Esophagus squamous epithelium (tissue), 5 donors: ENCODE measurements at places on chromosomes 1 and 21.

DNA sequence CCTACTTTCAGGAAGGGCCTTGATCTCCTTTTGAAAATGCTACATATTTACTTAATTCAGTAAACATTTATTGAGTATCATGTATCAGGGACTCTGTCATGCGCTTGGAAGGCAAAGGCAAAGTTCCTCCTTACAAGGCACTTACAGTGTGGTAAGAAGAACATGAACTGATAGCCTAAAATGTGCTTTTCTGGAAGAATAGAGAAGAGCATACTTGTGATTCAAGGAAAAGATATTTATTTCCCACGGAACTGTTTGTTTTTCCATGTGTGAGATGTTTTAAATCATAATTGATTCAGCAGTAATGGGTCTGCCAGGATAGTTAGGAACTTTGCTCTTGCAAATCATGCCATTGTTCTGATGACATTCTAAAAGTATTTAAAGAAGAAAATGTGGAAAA lies 110.1 kb upstream of the ZNHIT6 start:
- H3K4me1 ChIP-seq = no peaks in the 10 kb centered on the region
- no peaks in the 10 kb centered on the region for H3K36me3 ChIP-seq
- no peaks in the 10 kb centered on the region for H3K27me3 ChIP-seq
- H3K27ac ChIP-seq = no peak overlapping the region

DNA sequence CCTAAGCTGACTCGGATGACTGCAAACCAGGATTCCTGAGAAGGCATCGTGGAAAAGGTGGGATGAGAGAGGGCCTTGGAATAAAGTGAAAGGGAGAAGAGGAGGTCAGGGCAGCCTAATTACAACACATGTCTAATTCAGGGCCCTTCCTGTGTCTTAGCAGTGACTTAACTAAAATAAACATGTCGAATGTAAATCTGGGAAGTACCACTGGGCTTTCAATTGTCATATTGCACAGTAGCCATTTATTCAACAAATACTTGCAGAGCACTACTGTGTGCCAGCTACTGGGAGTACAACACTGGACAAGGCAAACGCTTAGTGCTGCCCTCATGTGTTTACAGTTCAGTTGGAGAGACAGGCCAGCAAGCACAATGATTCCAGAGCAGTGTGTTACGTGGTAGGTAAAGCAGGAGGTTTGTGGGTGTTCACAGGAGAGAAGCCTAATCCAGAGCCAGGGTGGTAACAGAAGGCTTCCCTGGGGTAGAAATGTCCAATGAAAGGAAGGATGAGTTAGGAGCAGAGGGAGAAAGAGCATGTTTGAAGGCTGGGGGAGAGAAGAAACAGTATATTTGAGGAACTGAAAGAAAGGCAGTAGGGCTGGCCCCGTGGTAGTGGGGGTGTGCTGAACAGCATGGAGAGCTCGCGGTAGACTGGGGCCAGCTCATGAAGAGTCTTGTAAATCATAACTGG lies 38.0 kb upstream of the RASAL2 start:
- no peak overlapping the region for H3K4me3 ChIP-seq
- H3K27ac ChIP-seq = peak overlapping the region; percentile 18
- H3K4me1 ChIP-seq = peaks cover 76% of the 10 kb centered on the region
- no peak for DNase-seq
- no peaks in the 10 kb centered on the region for H3K27me3 ChIP-seq
- no peaks in the 10 kb centered on the region for H3K36me3 ChIP-seq

GRCh38 chr1:229280921-229281320 lies 10.0 kb downstream of the RAB4A start:
- H3K4me3 ChIP-seq = no peak overlapping the region
- H3K36me3 ChIP-seq = no peaks in the 10 kb centered on the region
- DNase-seq = no peak
- H3K27ac ChIP-seq = no peak overlapping the region

- peaks cover 22% of the 10 kb centered on the region for H3K4me1 ChIP-seq
- H3K4me3 ChIP-seq = no peak overlapping the region
- no peak for DNase-seq
- H3K27me3 ChIP-seq = no peaks in the 10 kb centered on the region
- peak overlapping the region; percentile 44 for H3K27ac ChIP-seq
- H3K36me3 ChIP-seq = no peaks in the 10 kb centered on the region
Measured at GRCh38 chr1:206714331-206715058, 29.8 kb downstream of the MAPKAPK2 start.

DNA sequence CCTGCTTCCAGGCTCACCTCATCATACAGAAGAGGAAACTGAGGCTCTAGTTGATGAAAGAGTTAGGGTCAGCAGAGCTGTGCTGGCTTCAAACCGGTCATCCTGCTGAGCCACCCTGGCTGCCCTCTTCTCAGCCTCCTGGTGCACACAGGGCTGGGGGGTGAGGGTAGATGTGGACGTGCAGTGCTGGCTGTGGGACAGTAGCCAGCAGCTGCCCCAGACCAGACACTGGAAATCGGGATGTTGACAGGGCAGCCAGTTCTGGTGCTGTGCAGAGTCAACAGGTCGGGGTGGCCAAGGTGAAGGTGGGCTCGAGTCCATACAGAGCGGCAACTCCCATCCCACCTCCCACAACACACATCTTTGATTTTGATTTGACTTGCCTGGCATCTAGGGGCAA lies 1.5 kb upstream of the CLCNKA start:
- peaks cover 12% of the 10 kb centered on the region for H3K4me1 ChIP-seq
- DNase-seq = no peak
- no peaks in the 10 kb centered on the region for H3K36me3 ChIP-seq
- H3K4me3 ChIP-seq = no peak overlapping the region
- no peaks in the 10 kb centered on the region for H3K27me3 ChIP-seq

GRCh38 chr1:207362962-207363860 lies 41.7 kb downstream of the CD55 start:
- H3K27ac ChIP-seq = no peak overlapping the region
- H3K36me3 ChIP-seq = peaks cover 34% of the 10 kb centered on the region
- no peak overlapping the region for H3K4me3 ChIP-seq

GRCh38 chr1:33032126-33032869 lies 4.4 kb downstream of the AK2 start:
- H3K27ac ChIP-seq = no peak overlapping the region
- peaks cover 16% of the 10 kb centered on the region for H3K4me1 ChIP-seq
- no peaks in the 10 kb centered on the region for H3K27me3 ChIP-seq
- DNase-seq = no peak
- no peak overlapping the region for H3K4me3 ChIP-seq

DNA sequence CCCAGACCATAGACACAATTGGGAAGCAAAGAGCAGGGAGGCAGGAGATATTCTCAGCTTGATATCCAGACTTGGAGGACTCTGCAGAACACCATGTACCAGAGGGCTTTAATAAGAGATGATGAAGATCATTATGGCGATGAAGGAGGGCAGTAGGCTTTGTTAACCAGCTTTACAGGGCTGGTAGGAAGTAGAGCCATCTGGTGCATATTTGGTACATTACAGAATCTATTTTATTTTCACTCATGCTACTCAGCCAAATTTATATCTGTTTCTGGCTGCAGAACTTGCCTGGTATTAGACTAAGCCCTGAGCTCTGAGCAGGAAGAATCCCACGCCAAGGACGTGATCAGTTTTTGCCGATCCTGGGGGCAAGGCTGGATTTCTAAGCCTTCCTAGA lies 61.8 kb upstream of the SYT6 start:
- peaks cover 7% of the 10 kb centered on the region for H3K4me1 ChIP-seq
- no peak overlapping the region for H3K4me3 ChIP-seq
- H3K27me3 ChIP-seq = peaks cover 7% of the 10 kb centered on the region
- no peak for DNase-seq
- no peak overlapping the region for H3K27ac ChIP-seq
- H3K36me3 ChIP-seq = no peaks in the 10 kb centered on the region

GRCh38 chr1:86828024-86828423 lies 85.9 kb downstream of the SELENOF start:
- H3K4me3 ChIP-seq = no peak overlapping the region
- no peak for DNase-seq
- no peak overlapping the region for H3K27ac ChIP-seq
- no peaks in the 10 kb centered on the region for H3K36me3 ChIP-seq
- no peaks in the 10 kb centered on the region for H3K4me1 ChIP-seq
- H3K27me3 ChIP-seq = no peaks in the 10 kb centered on the region

DNA sequence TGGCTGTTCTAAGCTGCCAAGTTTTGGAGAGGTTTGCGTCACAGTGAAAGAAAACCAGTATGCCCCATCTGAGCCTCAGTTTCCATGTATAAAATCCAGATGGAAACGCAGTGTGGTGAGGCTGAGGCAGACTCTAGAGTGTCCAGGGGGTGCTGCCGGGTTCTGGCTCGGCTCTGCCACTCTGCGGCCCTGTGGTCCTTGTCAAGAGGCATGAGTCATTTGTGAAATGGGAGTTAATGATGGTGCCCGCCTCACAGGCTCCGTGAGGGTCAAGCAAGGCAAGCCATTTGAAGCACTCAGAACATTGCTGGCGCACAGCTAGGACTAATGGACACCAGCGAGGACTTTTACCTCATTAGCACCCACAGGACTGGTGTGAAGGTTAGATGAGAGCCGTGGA lies 214.3 kb downstream of the PTPRU start:
- no peaks in the 10 kb centered on the region for H3K4me1 ChIP-seq
- H3K36me3 ChIP-seq = no peaks in the 10 kb centered on the region
- H3K4me3 ChIP-seq = no peak overlapping the region
- no peaks in the 10 kb centered on the region for H3K27me3 ChIP-seq

DNA sequence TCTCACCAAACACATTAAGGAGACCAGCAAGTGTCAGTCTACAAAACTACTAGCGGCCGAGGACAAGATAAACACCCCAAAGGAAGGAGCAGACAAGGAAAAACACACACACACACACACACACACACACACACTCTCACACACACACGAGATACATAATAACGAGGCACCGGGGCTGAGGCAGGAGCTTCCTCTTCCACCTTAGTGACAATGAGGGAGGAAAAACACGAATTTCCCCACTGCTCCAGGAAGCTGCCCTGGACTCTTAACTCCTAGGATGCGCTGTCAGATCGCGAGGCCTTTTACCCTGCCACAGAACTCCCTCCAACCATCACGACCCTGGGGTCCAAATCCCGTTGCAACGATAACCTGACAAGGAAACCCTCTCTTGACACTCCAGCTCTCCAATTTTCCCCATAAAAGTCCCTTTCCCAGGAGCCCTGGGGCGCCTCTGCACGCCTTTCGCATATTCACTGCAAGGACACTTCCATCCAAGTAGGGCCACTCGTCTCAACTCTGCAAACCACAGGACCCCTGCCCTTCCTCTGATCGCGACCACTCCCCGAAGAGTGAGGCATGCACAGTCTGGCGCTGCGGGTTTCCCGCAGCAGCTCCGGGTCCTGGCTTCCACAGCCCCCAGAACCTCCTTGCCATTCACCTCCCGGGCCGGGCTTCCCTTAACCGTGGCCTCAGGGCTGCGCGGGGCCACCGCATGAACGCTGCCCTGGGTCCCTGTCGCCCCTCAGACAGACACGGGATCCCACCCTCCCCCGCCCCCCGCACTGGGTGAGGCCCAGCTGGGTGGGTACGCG lies 581 bp downstream of the ETV3 start:
- no peak for DNase-seq
- peaks cover 65% of the 10 kb centered on the region for H3K4me1 ChIP-seq
- H3K27me3 ChIP-seq = no peaks in the 10 kb centered on the region
- peaks cover 36% of the 10 kb centered on the region for H3K36me3 ChIP-seq
- H3K27ac ChIP-seq = peak overlapping the region; percentile 99
- H3K4me3 ChIP-seq = peak overlapping the region; percentile 97

DNA sequence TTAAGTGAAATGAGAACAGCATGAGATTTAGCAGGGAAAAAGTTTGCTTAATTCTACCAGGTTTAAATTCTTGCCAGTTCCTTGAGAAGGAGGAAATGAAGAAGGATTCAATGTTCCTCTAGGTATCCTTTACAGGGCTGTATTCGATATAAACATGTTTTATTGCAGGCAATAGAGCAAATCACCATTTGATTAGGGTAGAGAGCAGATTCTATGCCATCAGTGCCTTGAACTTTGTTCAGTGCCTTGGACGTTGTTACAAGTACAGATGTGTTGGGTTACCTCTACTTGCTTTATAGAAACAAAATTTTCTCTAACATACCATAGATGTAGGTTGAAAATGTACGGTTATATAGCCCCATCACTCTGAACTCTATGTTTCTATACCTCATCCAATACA lies 18.2 kb upstream of the CLDN8 start:
- no peak for DNase-seq
- no peaks in the 10 kb centered on the region for H3K36me3 ChIP-seq
- H3K4me3 ChIP-seq = no peak overlapping the region
- H3K27ac ChIP-seq = no peak overlapping the region
- no peaks in the 10 kb centered on the region for H3K27me3 ChIP-seq
- H3K4me1 ChIP-seq = no peaks in the 10 kb centered on the region

DNA sequence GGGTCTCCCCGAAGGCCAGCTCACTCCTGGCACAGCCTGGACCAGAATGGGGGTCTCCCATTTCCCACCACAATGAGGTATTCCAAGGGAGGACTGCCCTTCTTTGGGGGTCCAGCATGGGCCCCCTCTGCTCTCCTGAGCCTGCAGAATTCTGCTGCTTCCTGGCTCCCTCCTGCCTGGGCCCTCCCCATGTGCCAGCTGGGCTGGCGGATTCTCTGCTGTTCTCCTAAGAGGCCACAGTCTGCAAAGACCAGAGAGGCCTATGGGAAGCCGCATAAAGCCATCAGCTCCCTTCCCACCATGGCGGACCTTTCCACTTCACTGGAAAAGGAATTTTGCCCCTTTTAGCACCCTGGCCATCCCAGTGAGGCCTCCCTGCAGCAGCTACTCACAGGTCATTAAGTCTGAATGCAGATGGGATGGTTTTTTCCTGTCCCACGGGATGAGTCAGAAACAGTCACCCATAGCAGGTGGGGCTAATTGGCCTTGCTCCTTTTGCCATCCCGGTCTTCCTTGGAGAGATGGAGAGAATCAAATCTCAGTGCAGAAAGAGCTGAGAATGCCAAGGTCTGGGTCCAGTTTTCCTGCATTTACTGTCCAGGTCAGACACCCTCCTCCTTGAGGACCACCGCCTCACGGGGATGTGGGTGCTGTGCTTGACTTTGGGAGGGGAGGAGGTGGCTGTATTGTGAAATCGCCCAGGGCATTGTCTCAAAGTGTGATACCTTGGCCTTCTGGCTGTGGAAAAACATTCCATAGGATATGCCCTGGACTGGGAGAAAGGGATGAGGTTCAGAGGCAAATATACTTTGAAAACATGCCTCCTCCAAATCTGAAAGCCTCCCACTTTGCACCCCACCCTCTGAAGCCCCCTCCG lies 23.2 kb downstream of the MYBPH start:
- no peak for DNase-seq
- peaks cover 3% of the 10 kb centered on the region for H3K4me1 ChIP-seq
- H3K4me3 ChIP-seq = no peak overlapping the region
- no peaks in the 10 kb centered on the region for H3K27me3 ChIP-seq
- H3K27ac ChIP-seq = no peak overlapping the region

GRCh38 chr1:198153804-198154203 lies 3.0 kb upstream of the NEK7 start:
- no peak for DNase-seq
- H3K27ac ChIP-seq = no peak overlapping the region
- no peak overlapping the region for H3K4me3 ChIP-seq
- no peaks in the 10 kb centered on the region for H3K27me3 ChIP-seq
- peaks cover 19% of the 10 kb centered on the region for H3K4me1 ChIP-seq
- H3K36me3 ChIP-seq = no peaks in the 10 kb centered on the region

DNA sequence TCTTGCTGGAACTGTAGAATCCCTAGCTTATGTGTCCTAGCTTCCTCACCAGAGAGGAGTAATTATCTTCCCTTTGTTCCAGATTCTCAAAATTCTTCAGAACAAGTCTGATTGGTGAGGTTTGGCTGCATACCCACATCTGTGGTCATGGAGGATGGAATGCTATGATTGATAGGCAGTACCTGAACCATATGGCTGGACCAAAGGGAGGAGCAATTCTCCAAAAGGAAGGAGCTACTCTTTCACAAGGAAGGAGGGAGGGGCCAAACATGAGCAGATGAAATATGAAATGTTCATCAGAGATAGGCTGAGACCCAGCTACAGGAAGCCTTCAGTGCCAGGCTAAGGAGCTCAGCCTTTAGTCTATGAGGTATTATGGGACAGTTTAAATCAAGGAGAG lies 5.0 kb upstream of the RNF19B start:
- H3K36me3 ChIP-seq = no peaks in the 10 kb centered on the region
- no peaks in the 10 kb centered on the region for H3K4me1 ChIP-seq
- H3K4me3 ChIP-seq = no peak overlapping the region
- H3K27ac ChIP-seq = no peak overlapping the region
- DNase-seq = no peak
